Stimulated activated CD8-positive, alpha-beta memory T cell treated with anti-CD3 and anti-CD28 coated beads, Interleukin-15, amount 100 ng/mL, for 4 hours (primary cell): ENCODE measurements at places on chromosomes 6 and 20.

DNA sequence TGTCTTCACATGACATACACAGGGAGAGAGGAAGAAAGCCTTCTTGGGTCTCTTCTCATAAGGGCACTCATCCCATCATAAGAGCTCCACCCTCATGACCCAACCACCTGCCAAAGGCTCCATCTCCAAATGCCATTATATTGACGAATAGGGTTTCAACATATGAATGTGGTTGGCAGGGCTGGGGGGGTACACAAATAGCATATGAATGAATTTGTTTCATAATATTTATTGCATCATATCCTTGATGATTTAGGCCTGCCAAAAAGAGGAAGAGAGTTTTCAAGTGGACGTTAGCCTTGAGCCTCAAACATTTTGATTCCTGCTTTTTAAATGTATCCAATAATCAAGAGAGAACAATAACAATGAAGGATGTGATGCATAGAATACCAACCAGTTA, 26.2 kb upstream of the OPRM1 start:
- no peak for DNase-seq

GRCh38 chr6:166162599-166163342, 4.9 kb downstream of the TBXT start:
- DNase-seq: no peak

DNA sequence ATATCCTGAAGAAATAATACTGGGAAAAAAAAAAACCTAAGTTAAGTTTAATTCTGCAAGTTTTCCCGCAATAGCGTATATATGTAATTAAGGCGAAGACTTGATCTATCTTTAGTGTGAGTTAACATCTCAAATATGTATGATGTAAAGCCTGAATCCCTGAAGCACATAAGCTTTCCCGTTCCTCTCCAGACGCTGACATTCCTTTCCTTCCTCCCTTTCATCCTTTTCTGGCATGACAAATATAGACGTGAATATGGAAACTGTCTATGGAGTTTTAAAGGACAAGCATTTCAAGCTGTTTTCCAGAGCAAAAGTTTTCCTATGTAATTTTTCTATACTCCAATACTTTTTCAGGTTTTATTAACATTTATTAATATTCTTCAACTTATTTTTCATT, 637.0 kb downstream of the COL12A1 start:
- DNase-seq: no peak

GRCh38 chr20:2365666-2366065, 15.0 kb upstream of the TGM6 start:
- DNase-seq: no peak

- no peak for DNase-seq
These were observed 56.8 kb downstream of the CCDC170 start for GRCh38 chr6:151550618-151551017.

GRCh38 chr6:136499370-136499769, 50.9 kb downstream of the MAP7 start:
- DNase-seq: no peak

GRCh38 chr6:17863901-17864754, 123.3 kb downstream of the KIF13A start:
- no peak for DNase-seq

- no peak for DNase-seq
These were observed 57.7 kb upstream of the CD83 start for GRCh38 chr6:14059791-14060436.

DNA sequence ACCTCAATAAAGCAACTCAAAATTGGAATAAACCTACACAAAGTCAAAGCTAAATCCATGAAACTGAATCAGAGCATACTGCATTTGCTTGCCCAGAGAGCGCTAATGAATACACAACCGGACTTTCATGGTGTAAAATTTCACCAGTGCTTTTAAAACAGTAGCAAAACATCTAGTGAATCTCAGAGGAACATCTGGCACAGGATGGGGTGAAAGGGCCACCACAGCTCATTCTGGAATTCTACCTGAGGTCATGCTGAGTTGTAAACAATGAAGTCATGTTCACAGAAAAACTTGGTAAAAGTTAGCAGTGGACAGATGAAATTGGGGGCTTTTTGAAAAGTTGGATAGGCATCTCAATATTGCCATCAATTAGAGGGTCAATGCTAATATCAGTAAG, 125.6 kb upstream of the STXBP5 start:
- no peak for DNase-seq

- DNase-seq: no peak
These were observed 246.2 kb upstream of the NRSN1 start for GRCh38 chr6:23879816-23880215.

DNA sequence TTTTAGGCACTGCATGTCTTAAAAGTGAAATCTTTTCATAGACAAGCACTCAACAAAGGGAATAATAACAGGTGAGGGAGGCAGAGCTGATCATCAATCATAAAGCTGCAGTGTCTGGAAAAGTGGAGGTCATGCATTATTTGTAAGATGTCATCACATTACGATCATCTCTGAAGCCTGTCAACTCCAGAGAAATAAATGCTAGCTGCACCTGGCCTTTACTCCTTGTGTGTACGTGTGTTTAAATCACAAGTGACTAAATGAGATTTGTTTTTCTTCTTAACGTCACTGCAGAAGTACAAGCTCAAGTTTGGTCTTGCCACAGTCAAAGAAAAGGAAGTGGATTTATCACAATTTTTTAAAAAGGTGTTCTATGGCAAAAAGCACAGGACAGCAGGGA, 275.5 kb upstream of the SGK1 start:
- no peak for DNase-seq

- no peak for DNase-seq
These were observed 158.9 kb downstream of the FNDC1 start for GRCh38 chr6:159328052-159328451.

GRCh38 chr6:16781348-16782169, 20.3 kb upstream of the ATXN1 start:
- DNase-seq: no peak

GRCh38 chr20:20785226-20785625, 72.8 kb upstream of the RALGAPA2 start:
- no peak for DNase-seq

- DNase-seq: no peak
These were observed 73.1 kb downstream of the NDUFAF5 start for GRCh38 chr20:13857961-13858360.

DNA sequence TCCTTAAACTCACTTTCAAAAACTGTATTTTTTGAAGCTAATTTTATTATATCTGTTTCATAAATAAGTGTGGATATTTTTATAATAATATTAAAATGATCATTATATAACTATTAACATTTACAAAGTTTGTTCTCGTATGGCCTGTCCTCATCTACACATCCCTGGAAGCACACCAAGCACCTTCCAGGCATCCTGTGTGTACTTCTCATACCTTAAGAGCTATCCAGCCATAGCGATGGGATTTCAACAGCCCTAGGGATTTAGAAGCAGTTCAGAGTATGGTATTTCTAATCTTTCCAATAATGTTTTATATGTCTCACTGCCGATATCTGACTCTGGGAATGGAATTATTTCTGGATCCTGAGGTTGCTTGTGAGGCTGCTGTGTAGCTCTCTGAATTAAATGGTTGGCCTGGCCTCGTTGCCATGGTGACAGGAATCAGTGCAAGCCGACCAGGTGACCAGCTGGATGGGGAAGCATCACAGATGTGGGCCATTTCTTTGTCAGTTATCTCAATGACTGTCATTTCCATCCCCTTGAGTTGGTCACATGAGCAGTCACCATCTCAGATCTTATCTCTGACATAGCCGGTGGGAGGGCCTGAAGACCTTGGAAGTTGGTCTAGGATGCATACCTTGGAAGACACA, 265.2 kb upstream of the RIN2 start:
- no peak for DNase-seq

GRCh38 chr6:106287215-106287614, 38.3 kb downstream of the ATG5 start:
- no peak for DNase-seq

DNA sequence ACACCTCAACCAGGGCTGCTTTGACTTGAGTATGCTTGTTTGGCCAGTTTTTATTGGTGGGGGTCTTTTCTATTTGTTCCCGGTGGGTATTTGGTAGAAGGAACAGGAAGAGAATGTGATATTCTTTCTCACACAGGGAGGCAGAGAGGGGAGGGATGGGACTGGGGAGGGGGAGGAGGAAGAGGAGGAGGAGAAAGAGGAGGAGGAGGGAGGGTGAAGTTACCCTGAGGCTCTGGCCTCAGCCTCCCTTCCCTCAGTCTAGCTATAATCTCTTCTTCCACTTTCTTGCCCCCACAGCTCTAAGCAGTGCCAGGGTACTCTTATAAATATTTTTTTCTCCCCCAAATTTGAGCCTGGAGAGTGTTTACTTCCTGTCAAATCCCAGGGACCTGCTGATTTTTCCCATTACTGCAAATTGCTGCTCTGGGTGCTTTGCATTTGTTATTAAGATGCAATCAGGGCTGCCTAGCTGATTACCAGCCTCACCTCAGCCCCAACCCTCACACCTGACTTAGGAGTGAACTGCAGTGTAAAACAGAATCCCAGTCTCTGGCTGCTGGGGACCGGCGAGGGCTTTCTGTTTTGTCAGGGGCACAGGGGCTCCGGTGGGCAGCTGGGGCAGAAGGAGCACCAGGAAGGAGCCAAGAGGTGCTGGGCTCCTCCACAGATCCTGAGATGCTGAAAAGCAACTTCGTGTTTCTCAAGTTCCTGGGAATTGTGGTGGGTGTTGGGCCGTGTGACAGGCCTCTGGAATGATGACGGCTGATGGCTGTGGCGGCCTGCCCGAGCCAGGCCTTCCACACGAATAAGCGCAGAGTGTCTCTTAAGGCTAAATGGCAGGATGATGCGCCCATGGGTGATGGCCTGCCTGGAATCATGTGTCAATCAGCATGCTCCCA, 141.4 kb downstream of the CD83 start:
- no peak for DNase-seq

DNA sequence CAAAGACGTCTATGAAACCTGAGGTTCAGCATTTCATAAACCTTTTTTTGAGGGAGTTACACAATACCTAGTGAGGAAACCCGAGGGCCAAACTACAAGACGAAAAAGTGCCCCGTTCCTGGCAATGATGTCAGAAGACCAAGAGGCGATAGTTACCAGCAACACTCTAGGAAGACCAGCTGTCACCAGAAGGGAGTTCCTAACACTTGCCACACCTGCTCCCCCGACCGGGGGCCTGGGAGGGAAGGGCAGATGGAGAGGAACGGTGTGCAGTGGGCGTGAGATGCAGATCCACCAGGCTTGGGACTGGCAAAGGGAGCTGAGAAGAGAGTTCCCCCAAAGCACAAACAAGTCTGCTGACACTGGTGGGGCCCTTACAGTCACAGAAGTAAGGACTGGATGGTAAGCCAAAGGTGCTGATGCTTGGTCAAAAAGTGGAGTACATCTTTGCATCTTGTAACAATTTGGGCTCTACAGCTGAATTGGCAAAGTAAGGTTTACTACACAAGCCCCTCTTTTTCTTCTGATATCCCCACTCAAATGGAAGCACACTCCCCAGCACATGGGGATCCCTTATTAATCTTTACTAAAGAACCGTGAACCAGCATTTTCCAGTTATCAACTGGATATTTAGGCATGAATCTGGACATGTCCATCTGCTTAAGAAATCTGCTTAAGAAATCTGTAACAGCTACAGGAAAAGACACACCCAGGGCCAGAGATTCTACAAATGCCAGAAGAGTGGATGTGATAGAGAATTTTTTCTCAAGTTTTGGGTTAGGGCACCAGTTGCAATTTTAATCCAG, 38.5 kb downstream of the PANK2 start:
- DNase-seq: no peak

DNA sequence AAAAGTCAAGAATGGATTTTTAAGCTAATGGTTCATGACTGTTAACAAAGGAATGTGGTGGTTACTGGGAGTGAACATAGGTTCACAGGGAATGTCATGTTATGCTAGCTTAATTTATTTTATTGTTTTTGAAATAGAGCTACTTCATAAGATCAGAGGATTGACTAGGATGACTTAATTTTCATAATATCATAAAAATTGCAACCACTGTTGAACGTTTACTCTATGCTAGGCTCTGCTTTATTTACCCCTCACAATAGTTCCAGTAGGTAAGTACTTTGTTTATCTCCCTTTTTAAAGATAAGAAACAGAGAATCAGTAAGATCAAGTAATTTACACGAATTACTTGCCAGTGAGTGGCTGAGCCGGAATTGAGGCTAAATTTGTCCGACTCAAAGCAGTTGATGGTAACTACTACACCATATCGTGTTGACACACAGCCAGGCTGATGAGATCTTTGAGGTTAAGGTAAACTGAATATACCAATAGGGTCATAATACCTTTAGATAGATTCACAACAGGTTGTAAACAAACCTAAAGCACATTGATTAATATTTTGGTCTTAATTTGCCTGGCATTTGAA, 194.6 kb upstream of the CITED2 start:
- no peak for DNase-seq

GRCh38 chr20:1002682-1003561, 811 bp upstream of the RSPO4 start:
- DNase-seq: no peak

GRCh38 chr6:96811136-96811535, 26.1 kb downstream of the GPR63 start:
- DNase-seq: no peak

GRCh38 chr6:6033858-6034257, 27.1 kb upstream of the NRN1 start:
- DNase-seq: no peak

DNA sequence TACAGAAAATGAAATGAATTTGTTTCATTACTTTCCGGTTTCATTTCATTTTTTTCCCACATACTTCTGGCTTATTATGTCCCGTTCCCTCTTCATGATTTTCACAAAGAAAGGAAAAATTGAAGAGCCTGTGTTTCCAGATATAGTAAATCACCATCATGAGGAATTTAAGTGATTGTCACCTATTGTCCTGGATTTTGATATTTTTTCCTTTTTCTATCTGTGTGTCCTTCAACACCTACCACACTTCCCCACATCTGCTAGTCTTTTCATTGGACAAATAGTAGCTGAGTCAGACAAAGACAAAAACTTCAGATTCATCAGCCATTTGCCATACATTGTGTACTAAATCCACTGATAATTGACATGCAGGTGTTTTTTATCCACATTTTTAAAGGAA, 258.2 kb upstream of the HSF2 start:
- no peak for DNase-seq

- no peak for DNase-seq
These were observed 27.0 kb upstream of the ETV7 start for GRCh38 chr6:36414481-36414880.

DNA sequence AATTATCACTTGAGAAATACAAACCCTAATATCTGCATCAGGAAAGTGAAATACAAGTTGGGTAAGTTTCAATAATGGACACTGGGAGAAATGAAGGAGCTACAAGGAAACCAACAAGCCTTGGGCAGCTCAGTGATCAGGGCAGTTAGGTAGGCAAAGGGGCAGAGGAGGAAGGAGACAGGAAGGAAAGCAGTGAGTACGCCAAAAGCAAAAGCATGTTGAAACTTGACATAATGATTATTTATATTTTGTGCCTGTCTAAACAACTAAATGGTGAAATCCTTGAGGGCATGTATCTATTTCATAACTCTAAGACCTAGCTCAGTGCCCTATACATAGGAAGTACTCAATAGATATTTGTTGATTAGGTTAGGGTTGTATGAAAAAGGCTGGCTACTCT, 23.3 kb downstream of the PXT1 start:
- DNase-seq: no peak

- no peak for DNase-seq
These were observed 6.3 kb downstream of the OR2A4 start for GRCh38 chr6:131694832-131695426.

GRCh38 chr6:150320442-150320841, 48.4 kb upstream of the IYD start:
- no peak for DNase-seq

GRCh38 chr20:24708411-24709295, 239.2 kb downstream of the SYNDIG1 start:
- DNase-seq: no peak
